ENCODE measurements at places on chromosomes 2 and 18. TPM values are rescaled to one million over a fixed set of nuclear protein-coding genes. Genes with fewer than 3 reads are reported as not detected.

Gene LYG1
- not detected for total RNA-seq

Gene OTOS
- total RNA-seq: not detected

Gene CYTIP
- not detected for total RNA-seq

Gene STPG4
- total RNA-seq: not detected

Gene PAIP2B
- 2.2 TPM for total RNA-seq

Gene GCG
- total RNA-seq: not detected

Gene EVX2
- not detected for total RNA-seq

Gene SLC20A1
- 47.0 TPM for total RNA-seq

Gene CYP27C1
- total RNA-seq: 0.43 TPM

Gene RESP18
- total RNA-seq: not detected

Gene HOXD8
- 1.7 TPM for total RNA-seq

Gene GATA6
- 5.1 TPM for total RNA-seq

Gene MAP2
- 5.3 TPM for total RNA-seq

Gene FKBP1B
- total RNA-seq: 13.7 TPM

Gene RAB17
- total RNA-seq: 2.1 TPM

Gene BCL11A
- total RNA-seq: 6.8 TPM

Gene RGPD3
- 0.21 TPM for total RNA-seq

Gene C2orf66
- 0.43 TPM for total RNA-seq

Gene GAREM1
- total RNA-seq: 15.1 TPM

Gene CCDC141
- not detected for total RNA-seq

Gene KIF5C
- not detected for total RNA-seq

Gene SERPINB7
- total RNA-seq: 53.0 TPM

Gene IL36A
- total RNA-seq: 3.0 TPM

Gene AMER3
- total RNA-seq: not detected

Gene SCYGR5
- total RNA-seq: not detected

Gene CRYGD
- total RNA-seq: not detected

Gene GAREM2
- 0.72 TPM for total RNA-seq

Gene KCNS3
- 20.2 TPM for total RNA-seq

Gene CCDC85A
- total RNA-seq: not detected

Gene FLACC1
- total RNA-seq: not detected

Gene TXNDC2
- not detected for total RNA-seq

Gene HOXD12
- not detected for total RNA-seq

Measured in tracheal epithelial cell (primary cell).